ENCODE measurements at places on chromosomes 1 and 21.

DNA sequence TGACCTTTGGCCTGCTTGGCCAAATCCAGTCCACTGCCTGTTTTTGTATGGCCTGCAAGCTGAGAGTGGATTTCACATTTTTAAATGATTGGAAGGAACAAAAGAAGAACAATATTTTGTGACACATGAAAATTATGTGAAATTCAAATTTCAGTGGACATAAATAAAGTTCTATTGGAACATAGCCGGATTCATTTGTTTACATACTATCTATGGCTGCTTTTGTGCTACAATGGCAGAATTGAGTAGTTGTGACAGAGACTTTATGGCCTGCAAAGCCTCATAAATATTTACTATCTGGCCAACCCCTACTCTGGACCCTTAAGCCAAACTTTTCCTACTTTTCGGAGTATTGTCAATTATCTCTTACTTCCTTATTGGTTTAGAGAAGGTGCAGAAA, 66.6 kb upstream of the IPO9 start:
- no peak for DNase-seq

GRCh38 chr1:8439015-8439702, 121.2 kb downstream of the SLC45A1 start:
- DNase-seq, result peak; percentile 46

- no peak for DNase-seq
These were observed 73.1 kb upstream of the LRRN2 start for GRCh38 chr1:204758601-204759000.

DNA sequence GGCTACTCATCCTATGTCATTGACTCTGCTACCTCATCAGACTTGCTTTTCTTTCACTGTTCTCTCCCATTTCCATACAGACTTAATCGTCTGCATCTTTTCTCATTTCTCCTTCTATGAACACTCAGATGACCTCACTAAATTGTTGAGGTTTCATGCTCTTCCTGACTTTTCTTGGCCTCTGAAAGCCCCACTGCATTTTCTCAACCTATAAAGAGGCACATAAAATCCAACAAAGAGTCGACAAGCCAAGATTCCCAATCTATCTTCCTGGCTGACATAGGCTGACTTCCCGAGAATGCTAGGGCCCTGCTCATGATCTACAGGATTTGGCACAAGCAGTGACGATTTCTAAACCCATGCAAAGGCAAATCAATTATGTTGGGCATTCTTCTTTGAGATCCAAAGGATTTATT, 280.8 kb upstream of the DPYD start:
- DNase-seq, result no peak

GRCh38 chr21:41989698-41990097, 20.5 kb downstream of the ZBTB21 start:
- no peak for DNase-seq

DNA sequence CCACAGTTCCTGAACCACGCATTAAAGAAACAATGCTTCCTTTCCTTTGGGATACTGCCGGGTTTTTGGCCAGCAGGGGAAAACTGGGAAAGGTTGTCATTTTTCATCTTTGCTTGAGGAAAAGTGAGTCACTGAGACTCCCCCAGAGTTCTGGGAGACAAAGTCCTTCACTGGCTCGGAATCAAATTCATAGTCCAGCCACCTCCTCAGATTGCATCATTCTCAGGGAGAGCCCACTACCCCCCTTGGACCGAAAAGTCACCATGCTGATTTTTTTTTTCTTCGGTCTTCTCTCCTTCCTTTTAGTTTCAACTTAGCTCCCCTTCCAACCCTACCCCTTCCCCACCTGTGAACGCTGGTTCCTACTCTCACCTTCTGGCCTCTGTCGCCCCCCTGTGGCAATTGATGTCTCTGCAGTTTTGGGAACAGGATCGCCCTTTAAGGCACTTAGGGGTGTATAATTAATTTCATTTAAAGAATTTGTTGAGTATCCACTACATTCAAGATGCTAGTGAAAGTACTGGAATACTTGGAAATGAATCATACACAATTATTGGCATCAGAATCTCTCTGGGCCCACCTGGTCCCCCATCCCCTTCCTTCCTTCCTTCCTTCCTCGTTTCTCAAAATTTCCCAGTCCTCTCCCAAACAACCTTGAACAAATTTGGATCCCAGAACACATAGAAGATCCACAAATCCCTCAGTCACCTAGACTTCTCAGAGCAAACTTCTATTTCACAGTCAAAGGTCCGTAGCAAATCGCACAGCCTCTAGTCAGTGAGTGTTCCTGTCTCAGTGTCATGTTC, 6.9 kb downstream of the ACKR1 start:
- peak; percentile 17 for DNase-seq

DNA sequence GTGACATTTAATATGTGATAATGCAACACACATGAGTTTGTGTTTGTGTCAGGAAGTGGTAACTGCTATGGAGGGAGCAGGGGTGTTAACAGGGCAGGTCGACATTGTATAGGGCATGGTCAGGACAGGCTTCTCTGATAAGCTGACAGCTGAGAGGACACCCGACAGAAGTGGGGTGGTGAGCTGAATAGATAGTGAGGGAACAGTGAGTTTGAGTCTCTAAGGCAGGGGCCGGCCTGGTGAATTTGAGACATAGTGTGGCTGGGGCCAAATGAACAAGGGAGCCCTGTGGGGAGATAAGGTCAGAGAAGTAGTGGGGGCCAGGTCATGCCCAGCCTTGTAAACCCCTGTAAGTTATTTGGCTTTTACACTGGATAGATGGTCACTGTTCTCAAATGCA, 217.4 kb upstream of the KIAA0040 start:
- DNase-seq, result no peak

GRCh38 chr1:8722366-8722765, 95.1 kb downstream of the RERE start:
- no peak for DNase-seq

DNA sequence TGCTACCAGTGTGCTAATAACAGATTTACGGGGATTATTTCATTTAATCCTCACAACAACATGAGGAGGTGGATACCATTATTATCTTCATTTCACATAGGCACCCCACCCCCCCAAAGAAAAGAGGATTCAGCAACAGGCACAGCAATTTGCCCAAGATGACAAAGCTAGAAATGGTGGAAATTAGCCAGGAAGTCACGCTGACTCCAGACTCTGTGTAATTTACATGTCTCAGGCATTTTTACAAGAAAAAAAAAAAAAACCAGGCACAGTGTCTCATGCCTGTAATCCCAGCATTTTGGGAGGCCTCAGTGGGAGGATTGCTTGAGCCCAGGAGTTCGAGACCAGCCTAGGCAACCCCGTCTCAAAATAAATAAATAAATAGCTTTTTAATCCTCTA, 37.5 kb upstream of the PRDM2 start:
- no peak for DNase-seq

DNA sequence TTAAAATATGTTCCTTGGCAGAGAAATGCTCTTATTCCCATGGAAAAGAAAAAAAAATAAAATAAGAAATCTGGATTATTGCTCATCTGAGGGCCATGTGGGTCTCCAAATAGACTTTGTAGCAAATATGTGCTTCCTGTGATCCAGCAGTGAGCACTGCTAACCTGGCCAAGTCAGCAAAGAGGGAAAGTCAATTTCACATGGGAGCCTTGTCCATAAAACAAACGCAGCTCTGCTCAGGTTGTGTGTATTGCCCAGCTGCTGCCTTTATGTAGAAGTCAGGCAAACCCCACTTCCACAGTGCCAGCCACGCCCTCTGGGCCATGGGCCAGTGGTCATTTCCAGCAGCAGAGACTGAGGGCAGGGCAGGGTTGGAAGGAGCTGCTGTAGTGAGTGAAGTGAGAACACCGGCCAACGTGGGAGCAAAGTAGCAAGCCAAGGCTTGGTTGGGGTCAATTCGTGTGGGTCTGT, 174.3 kb downstream of the LYPLAL1 start:
- DNase-seq, result no peak

DNA sequence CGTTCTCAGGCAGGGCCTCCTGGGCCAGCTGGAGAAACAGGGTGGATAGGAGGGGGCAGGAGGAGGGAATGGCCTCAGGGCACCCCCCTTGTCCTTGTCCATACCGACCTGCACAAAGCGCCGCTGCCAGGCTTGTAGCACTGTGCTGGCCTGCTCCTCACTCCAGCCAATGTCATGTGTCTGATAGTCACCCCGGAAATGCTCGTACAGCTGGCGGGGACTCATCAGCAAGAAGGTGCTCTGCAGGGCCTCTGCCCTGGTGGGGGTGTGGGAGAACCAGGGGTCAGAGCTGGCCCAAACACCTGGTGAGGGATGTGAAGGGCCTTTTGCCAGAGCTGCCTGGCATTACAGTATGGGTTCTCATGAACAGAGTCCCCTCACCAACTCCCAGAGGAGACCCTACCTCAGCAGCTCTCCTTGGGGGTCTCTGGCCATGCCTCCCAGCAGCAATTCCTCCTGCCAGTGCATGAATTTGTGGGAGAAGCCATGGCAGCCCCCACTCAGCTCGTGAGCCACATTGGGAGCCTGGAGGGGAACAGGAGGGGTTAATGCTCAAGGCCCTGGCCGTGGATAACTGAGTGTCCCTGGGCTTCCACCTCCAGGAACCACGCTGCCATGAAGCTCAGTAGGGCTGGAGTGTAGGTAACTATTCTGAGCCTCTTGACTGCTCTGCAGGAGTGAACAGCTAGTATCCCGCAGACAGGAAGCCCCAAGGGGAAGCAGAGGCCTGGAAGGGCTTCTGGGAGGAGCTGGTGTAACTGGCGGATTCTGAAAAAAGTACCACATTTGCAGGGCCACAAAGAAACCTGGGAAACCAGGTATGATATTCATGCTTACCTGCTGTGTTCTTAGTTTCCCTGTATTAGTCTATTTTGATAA, 13.3 kb downstream of the PTCH2 start:
- no peak for DNase-seq

DNA sequence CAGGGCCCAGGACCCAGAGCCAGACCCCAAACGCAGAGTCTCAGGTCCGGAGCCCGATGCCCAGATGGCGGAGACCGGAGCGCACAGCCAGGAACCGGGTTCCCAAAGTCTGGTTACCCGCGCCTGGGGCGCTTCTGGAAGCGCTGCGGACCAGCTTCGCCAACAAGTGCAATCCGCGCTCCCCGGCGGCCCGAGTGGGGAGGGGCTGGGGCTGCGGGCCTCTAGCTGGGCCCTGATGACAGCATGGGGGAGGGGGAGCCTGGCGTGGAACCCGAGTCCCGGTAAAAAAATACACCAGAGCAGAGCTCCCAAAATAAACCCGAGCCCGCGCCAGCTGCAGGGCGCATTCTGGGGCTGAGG, 494 bp downstream of the NT5C1A start:
- peak; percentile 68 for DNase-seq

GRCh38 chr1:216523449-216524190, 100.4 kb upstream of the USH2A start:
- no peak for DNase-seq

DNA sequence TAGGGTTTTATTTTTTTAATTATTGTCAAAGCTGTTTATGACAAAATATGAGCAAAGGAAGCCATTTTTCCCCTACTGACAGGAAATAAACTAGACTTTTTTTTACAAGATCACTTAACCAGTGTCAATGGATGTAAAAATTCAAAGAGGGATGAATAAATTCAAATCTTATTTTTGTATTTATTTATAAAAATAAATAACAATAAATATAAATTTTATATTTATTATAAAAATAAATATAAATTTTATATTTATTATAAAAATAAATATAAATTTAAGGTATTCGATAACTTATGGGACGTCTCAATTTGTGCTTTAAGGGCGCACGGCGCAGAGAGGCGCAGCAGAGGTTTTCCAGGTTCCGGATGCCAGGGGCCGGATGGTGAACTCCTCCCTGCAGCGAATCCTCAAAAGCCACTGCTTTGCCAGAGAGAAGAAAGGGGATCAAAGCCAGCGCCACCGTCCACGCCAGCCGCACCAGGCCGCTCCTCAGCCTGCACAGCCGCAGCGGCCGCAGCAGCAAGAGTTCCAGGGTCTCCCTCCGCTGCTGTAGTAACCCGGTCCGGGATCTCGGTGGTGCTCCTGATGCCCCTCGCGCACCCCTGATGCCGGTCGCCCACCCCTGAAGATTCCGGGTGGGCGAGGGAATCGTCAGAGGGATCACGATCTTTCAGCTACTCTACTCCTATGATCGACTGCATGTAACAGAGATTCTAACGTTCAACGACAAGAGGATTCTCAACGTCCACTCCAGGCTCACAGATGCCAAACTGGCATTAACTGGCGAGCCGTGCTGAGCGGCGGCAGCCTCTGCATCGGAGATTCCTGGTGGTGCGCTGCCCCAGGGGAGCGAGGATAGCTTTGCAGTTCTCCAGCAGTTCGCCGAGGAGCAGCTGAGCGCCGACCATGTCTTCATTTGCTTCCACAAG, 28.5 kb upstream of the RLF start:
- DNase-seq, result peak; percentile 12

DNA sequence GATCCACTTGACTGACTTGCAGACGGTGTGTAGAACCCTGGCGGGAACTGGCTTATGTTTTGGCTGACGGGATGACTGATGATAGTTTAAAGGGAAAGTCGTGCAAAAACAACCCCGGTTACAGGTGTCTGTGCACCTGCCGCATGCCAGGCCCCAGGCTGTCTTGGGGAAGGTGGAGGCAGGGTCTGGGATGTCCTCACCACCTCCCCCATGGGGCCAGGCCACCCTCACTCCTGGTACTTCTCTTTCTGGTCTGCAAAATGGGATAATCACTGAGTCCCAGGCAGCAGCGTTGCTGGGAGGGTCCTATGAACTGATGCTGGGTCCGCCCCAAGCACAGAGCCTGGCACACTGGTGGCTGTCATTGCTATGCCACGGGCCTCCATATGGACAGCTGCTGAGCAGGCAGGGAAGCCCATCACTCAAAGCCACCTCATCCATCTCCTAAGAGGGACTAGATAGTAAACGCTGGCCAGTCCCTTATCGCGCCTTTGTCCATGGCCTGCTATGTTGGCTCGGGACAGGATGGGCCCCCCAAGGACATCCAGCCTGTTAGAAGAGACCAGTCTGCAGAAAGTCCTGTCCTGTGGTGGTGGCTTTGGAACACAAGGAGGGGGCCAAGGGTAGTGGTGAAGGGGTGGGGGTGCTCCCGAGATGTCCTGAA, 15.0 kb upstream of the SLC2A7 start:
- DNase-seq, result no peak

GRCh38 chr1:193322211-193322610, 135.8 kb upstream of the B3GALT2 start:
- no peak for DNase-seq

GRCh38 chr1:208807446-208808127, 563.4 kb upstream of the PLXNA2 start:
- DNase-seq, result no peak

DNA sequence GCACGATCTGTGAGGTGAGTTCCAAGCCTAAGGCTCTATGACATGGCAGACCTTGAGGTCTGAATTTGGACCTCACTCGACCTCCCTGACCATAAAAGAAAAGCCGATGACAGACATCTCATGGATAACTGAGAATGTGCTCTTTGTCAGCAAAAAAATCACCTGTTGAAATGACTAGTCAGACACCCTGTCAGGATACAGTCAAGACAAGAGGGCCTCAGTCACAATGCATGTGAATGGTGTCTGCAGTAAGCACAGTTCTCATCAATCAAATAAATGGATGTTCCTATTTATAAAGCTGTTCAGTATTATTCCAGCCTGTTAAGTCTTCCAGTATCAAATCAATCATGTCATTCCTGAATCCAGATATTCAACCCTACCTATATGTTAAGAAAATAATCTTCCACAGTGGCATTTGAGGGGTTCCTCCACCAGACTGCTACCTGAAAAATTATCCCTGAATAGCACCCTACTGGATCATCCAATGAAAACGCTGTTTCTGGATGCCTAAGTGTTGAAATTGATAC, 28.6 kb upstream of the EXO1 start:
- no peak for DNase-seq

- DNase-seq, result no peak
These were observed 141.7 kb upstream of the HOOK1 start for GRCh38 chr1:59672851-59673572.

- no peak for DNase-seq
These were observed 45.7 kb downstream of the LRRC7 start for GRCh38 chr1:69613414-69613813.

GRCh38 chr1:211734791-211735190, 59.4 kb upstream of the NEK2 start:
- DNase-seq, result no peak
